ENCODE measurements at places on chromosomes 7 and 10. TPM values are rescaled to one million over a fixed set of nuclear protein-coding genes. Genes with fewer than 3 reads are reported as not detected.

DNA sequence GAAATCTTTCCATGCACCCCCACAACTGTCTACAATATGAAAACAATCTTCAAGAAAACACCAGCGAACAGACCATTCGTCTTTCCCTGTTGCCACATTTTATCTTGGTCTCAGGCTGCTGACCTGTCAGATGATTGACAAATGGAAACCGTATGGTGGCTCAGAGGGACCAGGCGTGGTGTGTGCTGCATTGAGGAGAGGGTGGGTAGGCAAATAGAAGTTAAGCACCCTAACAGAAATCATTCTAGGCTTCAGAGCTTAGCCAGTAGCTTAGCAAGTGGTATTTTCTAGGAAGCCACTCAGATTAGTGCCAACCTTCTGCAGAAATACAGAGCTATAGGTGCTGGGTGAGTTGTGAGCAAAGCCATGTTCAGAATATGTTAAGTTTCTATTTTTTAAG, 114.9 kb downstream of the DPP6 start:
- no peak for DNase-seq

Gene DKK1
- total RNA-seq, result 0.77 TPM

DNA sequence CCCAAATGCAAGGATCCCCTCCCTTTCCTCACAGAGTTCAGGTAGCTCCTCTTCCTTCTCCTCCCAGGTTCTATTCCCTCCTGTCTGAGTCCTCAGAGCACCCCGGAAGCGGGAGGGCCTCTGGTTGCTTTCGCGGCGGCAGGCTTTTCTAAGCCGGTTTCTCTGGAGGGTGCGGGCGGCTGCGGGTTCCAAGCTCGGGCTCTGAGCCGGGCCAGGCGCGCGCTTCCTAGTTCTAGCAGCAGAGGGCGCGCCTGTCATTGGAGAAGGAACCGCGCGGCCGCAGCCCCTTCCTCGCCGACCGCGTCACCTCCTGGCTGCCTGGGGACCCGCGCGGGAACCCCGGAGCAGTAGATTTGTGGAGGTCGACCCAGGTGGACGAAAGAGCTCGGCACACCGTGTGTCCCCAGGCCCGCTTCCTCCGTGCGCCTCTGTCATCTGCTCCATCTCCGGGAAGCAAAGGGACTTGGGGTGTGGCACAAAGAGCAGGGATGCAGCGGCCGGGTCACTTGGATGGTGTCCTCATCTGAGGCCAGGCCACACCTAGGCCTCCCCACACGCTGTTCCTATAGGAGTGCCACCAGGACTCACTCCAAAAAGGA, 389.0 kb upstream of the PODXL start:
- DNase-seq, result no peak

DNA sequence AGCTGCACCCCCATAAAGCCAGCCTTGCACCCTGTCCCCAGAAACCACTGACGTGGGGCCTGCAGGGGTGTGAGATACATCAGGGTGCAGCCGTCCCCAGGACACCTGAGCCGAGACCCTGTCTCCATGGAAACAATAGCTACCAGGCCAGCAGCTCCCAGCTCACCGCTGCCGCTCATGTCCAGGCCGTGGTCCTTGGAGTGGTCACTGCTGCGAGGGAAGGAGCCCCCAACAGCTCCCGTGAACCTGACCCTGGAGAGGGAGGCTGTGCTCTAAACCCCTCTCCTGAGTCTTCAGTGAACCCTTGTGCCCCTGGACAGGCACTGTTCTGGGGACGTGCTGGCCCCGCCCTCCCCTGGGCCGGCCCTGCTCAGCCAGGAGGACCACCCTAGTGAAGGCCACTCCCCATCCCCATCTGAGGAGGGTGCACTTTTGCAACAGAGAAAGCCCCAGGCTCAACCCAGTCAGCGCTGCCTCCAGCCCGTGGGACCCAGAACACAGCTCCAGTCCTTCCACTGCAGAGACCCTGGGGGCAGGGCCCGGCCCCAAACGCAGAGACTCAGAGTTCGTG, 19.6 kb upstream of the INPP5A start:
- no peak for DNase-seq

Gene PRPS1L1
- total RNA-seq, result not detected

DNA sequence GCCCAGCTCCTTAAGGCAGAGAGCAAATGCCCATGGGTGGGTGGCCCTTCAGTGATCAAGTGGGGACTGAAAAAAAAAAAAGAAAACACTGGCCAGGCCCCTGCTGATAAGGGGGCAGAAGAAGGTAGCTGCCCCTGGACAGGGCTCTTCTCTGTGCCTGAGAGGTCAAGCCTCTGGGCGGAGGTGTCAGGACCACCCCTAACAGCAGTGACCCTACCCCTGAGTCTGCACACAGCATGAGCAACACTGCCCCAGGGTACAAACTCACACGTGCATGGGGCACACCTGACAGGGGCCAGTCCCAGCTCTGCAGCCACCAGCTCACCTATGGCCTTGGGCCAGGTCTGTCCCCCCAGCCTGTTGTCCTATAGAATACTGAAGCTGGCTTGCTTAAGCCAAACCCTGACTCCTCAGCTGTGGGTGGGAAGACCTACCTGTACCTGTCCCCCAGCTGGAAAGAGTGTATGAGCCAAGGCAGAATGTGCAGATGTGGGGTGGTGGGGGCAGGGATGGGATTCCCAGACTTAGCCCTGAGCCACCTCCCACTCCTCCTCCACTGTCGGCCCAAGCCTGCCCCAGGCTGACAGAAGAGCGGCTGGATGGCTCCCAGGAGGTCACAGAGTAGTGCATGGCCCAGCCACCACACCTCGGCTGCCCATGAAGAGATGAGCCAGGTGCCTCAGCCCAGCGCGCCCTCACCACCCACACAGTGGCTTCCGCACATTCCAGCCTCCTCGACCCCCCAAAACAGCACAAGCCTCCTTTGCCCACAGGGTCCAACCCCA, 23.7 kb downstream of the KCNH2 start:
- no peak for DNase-seq

Gene ATP5F1C
- total RNA-seq, result 319 TPM

Gene ARL4A
- total RNA-seq, result 1.9 TPM

GRCh38 chr7:88002617-88003016, 68.6 kb downstream of the ADAM22 start:
- no peak for DNase-seq

- DNase-seq, result no peak
Observed at GRCh38 chr10:127735156-127735555, 1.8 kb upstream of the FOXI2 start.

GRCh38 chr10:50286517-50286916, 35.2 kb upstream of the ASAH2 start:
- no peak for DNase-seq

- DNase-seq, result no peak
Observed at GRCh38 chr10:89392974-89393373, 551 bp downstream of the IFIT1 start.

Gene UTF1
- not detected for total RNA-seq

DNA sequence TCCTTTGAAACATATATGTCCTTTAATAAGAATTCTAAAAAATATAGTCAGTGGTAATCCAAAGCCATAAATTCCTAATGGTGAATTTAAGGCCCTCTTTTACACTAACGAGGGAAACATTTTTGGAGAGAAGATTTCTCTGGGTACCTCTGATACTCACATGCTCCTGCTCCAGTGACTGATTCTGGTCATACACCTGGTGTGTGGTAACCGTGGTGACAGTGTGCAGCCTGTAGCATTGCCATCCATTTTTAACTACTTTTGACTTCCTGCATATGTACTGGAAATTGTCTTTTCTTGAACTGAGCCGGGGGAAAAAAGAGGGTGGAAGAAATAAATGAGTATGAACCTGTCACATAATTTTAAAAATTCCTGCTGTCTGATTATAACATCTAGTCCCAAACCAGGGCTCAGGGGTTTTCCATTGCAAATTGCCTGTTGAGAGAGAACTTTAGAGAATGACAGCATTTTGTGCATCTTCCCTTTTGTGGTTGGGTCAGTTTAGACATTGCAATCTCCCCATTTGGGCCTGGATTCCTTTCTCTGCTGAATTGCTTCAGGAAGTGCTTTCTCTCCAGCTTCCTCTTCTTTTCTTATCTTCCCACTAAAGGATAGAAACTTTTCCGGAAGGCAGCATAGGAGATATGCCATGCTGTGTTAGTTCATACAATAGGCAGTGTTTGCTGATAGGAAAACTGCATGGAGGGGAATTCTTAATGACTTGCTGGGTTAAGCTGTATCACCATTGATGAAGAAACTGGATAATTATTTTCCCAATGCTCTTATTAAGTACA, 125.5 kb downstream of the GRM3 start:
- DNase-seq, result no peak

Gene OR6B1
- not detected for total RNA-seq

- DNase-seq, result no peak
Observed at GRCh38 chr10:78528749-78529204, 495.1 kb downstream of the RPS24 start.
